ENCODE measurements at places on chromosomes 13 and 19. TPM values are rescaled to one million over a fixed set of nuclear protein-coding genes. Genes with fewer than 3 reads are reported as not detected.

GRCh38 chr19:39074205-39074692 lies 9.9 kb upstream of the ACP7 start:
- peaks cover 3% of the 10 kb centered on the region for H3K27me3 ChIP-seq
- no peak overlapping the region for H3K4me3 ChIP-seq
- no peak for DNase-seq
- H3K4me1 ChIP-seq, result peaks cover 5% of the 10 kb centered on the region
- H3K36me3 ChIP-seq, result no peaks in the 10 kb centered on the region

Gene PDE4C
- 0.85 TPM for total RNA-seq

DNA sequence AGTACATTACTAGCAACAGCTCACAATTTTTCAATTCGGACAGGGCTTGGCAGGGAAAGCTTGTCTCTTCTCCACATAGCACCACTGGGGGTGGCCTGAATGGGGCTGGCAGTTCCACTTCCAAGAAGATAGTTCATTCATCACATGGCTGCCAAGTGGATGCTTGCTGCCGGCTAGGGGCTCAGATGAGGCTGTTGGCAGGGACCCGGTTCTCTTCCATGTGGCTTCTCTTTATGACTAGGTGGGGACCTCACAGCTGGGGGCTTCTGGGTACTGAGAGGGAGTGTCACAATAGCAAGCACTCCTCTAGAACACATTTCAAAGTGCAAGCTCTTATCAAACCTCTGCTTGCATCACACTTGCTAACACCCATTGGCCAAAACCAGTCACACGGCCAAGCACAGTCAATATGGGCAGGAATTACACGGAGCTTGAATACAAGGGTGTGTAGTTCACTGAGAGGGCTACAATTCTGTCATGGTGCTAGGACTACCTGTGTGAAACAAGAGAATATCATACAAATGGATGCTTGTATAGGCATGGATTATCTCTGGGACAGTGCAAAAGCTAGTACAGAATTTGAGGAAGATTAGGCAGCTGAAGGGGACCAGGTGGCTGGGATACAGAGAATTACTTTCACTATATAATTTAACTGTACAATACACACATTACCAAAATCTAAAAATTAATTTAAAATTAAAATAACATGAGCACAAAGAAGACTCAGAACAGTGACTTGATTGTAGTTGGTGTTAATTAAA lies 32.3 kb downstream of the ATP7B start:
- H3K4me3 ChIP-seq, result no peak overlapping the region
- no peaks in the 10 kb centered on the region for H3K27me3 ChIP-seq
- H3K36me3 ChIP-seq, result no peaks in the 10 kb centered on the region
- no peaks in the 10 kb centered on the region for H3K4me1 ChIP-seq
- H3K27ac ChIP-seq, result no peak overlapping the region

Gene ZNF780A
- 19.4 TPM for total RNA-seq

Gene LHB
- total RNA-seq, result 1.4 TPM

DNA sequence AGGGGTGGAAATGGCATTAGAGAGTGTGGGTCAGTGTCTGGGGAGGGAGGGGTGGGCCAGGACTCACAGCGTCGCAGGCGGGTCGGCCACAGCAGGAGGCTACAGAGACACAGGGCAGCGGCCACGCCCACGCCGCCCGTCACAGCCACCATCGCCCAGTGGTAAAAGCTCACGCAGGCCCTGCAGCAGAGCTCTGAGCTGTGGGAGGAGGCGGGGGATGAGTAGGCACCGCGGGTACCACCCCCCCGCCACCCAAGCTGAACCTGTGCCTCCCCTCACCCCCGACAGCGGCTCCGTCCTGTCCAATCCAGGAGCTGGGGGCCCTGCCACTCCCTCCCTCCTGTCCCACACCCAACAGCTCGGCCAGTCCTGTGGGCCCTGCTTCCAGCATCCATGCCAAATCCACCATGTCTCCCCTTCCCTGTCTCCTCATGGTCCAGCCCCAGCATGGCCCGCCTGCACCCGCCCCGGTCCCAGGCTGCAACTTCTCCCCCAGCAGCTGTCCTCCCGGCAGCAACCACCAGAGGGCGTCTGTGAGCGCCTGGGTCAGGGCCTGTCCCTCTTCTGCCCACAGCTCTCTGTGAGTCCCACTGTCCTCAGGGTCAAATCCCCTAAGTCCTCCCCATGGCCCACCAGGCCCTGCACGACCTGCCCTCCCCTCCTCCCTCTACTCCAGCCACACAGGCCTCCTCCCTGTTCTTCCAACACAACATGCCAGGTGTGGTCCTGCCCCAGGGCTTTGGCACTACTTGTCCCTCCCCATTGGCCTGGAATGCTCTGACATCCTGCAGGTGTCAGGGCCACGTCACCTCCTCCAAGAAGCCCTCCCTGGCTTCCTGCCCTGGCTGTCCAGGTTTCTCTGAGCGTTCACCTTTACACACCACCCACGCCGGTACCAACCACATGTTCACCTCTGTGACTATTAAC lies 6.0 kb downstream of the TEKTIP1 start:
- H3K4me3 ChIP-seq, result no peak overlapping the region
- H3K27ac ChIP-seq, result peak overlapping the region; percentile 42
- H3K4me1 ChIP-seq, result no peaks in the 10 kb centered on the region
- H3K36me3 ChIP-seq, result peaks cover 5% of the 10 kb centered on the region

GRCh38 chr13:113449693-113450347 lies 3.5 kb downstream of the ADPRHL1 start:
- no peak for DNase-seq
- H3K4me3 ChIP-seq, result no peak overlapping the region
- peaks cover 9% of the 10 kb centered on the region for H3K36me3 ChIP-seq
- no peaks in the 10 kb centered on the region for H3K4me1 ChIP-seq
- peaks cover 4% of the 10 kb centered on the region for H3K27me3 ChIP-seq

Gene KBTBD6
- total RNA-seq, result 5.3 TPM

DNA sequence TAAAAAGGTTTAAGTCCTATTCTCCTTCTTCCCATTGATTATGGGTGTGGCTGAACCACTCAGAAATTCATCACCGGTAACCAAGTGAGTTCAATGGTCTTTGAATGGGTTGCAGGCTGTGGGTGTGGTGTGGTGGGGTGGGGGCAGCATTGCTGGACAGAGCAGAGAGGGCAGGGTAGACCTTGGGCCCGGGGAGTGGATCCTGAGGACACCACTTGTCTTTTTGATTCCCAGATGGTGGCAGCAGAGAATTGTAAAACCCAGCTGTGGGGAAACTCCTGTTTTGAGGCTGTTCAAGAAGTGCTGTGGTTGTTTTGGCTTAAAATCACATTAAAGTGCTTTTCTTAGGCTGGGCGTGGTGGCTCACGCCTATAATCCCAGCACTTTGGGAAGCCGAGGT lies 45.8 kb upstream of the RGCC start:
- peaks cover 1% of the 10 kb centered on the region for H3K27me3 ChIP-seq
- no peak overlapping the region for H3K27ac ChIP-seq

Gene CLDND2
- not detected for total RNA-seq

DNA sequence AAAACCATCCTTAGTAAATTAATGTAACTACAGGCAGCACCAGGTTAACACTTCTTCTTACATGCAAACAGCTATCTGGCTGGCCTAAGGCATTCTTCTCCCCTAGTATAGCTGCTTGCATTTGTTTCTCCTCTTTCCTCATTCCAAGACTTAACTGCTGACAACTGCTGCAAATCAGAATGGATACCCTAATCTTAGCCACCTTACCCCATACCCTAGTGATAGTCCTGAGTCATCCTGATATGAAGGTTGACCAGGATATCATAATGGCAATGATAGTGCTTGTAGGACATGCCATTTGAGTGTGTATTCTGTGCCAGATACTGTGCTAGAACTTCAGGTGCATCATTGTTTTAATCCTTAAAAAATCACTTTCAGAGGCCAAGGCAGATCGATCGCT lies 138.2 kb upstream of the MAB21L1 start:
- no peak for DNase-seq
- H3K4me1 ChIP-seq, result no peaks in the 10 kb centered on the region
- no peaks in the 10 kb centered on the region for H3K36me3 ChIP-seq

DNA sequence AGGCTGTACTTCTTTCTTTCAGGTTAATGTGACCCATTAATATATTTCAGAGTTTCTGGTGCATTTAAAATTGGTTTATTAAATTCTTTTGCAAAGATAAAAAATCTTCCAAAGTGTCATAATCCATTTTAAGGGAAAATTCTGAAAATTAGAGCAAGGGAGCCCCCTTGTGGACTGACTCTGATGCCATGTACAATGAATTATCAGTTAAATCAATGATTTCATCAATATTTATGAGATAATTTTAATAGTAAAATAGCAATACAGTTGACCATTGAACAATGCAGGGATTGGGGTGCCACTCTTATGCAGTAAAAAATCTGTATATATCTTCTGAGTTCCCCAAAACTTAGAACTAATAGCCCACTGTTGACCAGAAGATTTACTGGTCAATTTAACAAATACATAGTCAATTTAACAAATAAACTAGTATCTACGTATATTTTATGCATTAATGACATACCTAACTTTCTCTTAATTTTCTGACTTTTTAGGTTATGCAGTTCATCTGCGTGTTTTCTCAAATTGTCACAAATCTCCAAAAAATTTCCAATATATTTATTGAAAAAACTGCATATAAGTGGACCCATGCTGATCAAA lies 479.1 kb upstream of the MIR17HG start:
- H3K36me3 ChIP-seq, result no peaks in the 10 kb centered on the region
- no peak overlapping the region for H3K27ac ChIP-seq
- peak; percentile 17 for DNase-seq
- no peak overlapping the region for H3K4me3 ChIP-seq

DNA sequence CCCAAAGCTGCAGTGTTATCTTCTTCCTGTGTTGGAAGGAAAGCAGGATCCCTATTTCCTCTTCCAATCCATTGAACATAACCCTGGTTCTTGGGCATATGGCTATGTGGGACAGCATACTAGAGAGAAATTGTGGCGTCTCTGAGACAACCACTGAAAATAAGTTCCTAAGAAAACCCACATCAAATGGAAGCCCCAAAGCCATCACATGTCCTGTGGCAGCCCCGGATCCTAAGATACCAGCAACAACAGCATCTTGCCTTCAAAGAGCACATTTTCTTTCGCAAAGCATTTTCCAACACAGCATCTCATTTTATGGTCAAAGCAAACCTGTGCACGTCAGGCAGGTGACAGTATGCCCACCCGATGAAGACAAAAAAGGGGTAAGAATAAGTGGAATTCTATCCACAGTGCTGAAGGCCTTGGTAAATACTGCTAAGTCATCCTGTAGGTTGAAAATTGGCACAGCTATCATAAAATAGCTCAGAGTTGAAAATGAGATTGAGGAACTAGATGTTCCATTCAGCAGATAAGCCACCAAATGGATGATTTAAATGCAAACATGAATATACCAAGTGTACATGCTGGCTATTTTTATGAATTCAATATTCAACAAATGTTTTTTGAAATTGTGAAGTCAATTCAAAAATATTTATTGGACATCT lies 232.2 kb downstream of the DLEU7 start:
- H3K27me3 ChIP-seq, result peaks cover 2% of the 10 kb centered on the region
- no peak overlapping the region for H3K27ac ChIP-seq
- H3K36me3 ChIP-seq, result no peaks in the 10 kb centered on the region
- peaks cover 5% of the 10 kb centered on the region for H3K4me1 ChIP-seq
- H3K4me3 ChIP-seq, result no peak overlapping the region

- H3K4me3 ChIP-seq, result no peak overlapping the region
- no peaks in the 10 kb centered on the region for H3K36me3 ChIP-seq
- H3K4me1 ChIP-seq, result no peaks in the 10 kb centered on the region
- peaks cover 5% of the 10 kb centered on the region for H3K27me3 ChIP-seq
These were observed 231.4 kb downstream of the OXGR1 start for GRCh38 chr13:96762876-96763275.

GRCh38 chr13:42645717-42646116 lies 71.8 kb downstream of the TNFSF11 start:
- no peak overlapping the region for H3K4me3 ChIP-seq
- no peaks in the 10 kb centered on the region for H3K4me1 ChIP-seq
- DNase-seq, result no peak

Gene OR7D2
- total RNA-seq, result not detected

Gene RAB20
- 1.5 TPM for total RNA-seq

GRCh38 chr19:7500811-7501450 lies 12.1 kb upstream of the PEX11G start:
- no peak overlapping the region for H3K4me3 ChIP-seq
- H3K4me1 ChIP-seq, result peaks cover 2% of the 10 kb centered on the region
- no peaks in the 10 kb centered on the region for H3K36me3 ChIP-seq
- H3K27me3 ChIP-seq, result peaks cover 6% of the 10 kb centered on the region

Gene ZNF714
- 16.8 TPM for total RNA-seq

GRCh38 chr19:39270036-39270871 lies 2.1 kb downstream of the IFNL2 start:
- peak overlapping the region; percentile 81 for H3K27ac ChIP-seq
- H3K27me3 ChIP-seq, result peaks cover 6% of the 10 kb centered on the region
- H3K4me3 ChIP-seq, result peak overlapping the region; percentile 35
- no peaks in the 10 kb centered on the region for H3K4me1 ChIP-seq
- H3K36me3 ChIP-seq, result peaks cover 5% of the 10 kb centered on the region
- DNase-seq, result no peak

GRCh38 chr19:4014541-4015491 lies 7.3 kb downstream of the PIAS4 start:
- no peak for DNase-seq
- no peaks in the 10 kb centered on the region for H3K36me3 ChIP-seq
- H3K4me1 ChIP-seq, result peaks cover 8% of the 10 kb centered on the region
- H3K4me3 ChIP-seq, result no peak overlapping the region

DNA sequence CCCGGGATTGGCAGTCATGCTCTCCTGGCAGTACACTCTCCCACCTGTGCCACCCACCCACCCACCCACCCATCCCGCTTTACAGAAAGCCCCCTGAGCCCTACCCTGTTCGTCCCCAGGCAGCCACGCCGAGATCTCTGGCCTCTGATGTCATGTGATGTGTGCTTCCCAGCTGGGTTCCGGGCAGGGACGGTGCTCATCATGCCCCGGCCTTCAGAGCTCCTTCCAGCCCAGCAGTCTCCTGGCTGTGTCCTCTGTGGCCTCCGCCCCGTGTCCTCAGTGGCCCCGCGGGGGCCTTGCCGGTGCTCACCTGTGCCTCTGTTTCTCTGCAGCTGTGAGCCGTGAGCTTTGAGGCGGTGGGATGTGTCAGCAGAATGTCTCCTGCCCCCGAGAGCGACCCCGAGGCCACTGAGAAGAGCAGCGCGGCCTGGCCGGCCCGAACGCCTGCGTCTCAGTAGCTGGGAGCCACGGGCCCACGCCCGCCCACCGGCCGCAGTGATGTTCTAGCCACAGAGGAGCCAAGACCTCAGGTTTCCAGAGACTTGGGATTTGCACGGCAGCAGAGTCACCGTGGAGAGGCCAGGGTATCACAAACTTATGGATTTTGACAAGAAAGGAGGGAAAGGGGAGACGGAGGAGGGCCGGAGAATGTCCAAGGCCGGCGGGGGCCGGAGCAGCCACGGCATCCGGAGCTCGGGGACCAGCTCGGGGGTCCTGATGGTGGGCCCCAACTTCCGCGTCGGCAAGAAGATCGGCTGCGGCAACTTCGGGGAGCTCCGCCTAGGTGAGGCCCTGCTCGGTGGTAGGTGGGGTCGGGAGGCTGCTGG lies 28.4 kb downstream of the CSNK1G2 start:
- peaks cover 3% of the 10 kb centered on the region for H3K27me3 ChIP-seq
- H3K36me3 ChIP-seq, result peaks cover 9% of the 10 kb centered on the region
- no peak for DNase-seq
- no peak overlapping the region for H3K4me3 ChIP-seq
- no peaks in the 10 kb centered on the region for H3K4me1 ChIP-seq
- no peak overlapping the region for H3K27ac ChIP-seq

- H3K27me3 ChIP-seq, result peaks cover 10% of the 10 kb centered on the region
- H3K27ac ChIP-seq, result no peak overlapping the region
- no peak overlapping the region for H3K4me3 ChIP-seq
- no peaks in the 10 kb centered on the region for H3K36me3 ChIP-seq
- DNase-seq, result peak; percentile 50
These were observed 15.9 kb downstream of the PRR36 start for GRCh38 chr19:7858109-7858770.

Gene IGFL1
- total RNA-seq, result not detected
